Muscle of leg (tissue), 16 donors: ENCODE measurements at places on chromosomes 2 and 18.

DNA sequence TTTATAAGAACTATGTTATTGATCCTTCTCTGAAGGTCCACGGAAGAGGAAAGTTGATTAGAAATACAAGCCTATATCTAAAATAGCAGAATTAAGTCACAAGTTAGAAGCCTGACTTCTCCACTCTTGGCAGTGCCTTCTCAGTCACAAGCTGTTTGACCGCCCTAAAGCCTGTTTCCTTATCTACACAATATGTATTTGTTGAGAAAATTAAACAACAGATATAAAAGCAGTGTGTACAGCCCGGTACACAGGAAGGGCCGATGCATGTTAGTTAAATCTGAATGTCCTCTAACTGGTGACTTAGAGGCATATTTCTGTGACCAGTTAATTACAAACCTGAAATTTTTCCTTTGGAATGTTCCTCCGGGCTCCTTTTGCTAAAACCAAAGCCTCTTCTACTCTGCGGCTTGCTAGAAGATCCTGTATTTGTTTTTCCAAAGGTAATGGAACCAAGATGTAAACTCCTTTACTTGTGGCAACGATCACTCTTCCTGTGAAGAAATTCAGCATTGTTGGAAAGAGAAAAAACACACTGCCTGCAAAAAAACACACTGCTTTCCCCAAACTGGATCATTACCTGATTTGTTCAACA lies 33.4 kb downstream of the TGFBRAP1 start:
- DNase-seq = no peak

GRCh38 chr18:809985-810642 lies 1.9 kb downstream of the YES1 start:
- DNase-seq = no peak

GRCh38 chr18:79272916-79273315 lies 122.8 kb upstream of the NFATC1 start:
- no peak for DNase-seq

DNA sequence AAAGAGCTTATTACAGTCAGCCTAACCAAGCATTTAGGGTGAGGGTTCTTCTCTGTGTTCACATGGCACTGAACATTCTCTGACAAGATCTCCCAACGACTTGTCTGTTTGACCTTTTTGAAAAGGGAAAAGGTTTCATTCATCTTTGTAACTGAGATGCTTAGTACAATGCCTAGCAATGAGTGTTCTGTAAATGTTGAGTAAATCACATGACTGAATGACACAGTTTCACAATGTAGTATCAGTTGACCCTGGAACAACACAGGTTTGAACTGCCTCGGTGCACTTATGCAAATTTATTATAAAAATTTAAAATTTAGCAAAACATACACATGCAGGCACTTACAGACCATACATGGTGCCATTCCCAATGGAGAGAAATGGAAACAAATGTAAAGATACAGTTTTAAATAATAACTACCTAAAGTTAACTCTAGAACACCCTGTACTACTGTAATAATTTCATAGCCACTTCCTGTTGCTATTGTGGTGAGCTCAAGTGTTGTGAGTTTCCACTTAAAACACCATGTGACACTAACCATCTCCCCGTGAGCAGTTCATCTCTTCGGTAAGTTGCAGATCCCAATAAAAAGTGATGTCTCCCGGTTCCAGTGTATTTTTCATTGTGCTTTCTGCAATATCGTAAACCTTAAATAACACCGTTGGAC lies 34.1 kb upstream of the VWC2L start:
- no peak for DNase-seq

DNA sequence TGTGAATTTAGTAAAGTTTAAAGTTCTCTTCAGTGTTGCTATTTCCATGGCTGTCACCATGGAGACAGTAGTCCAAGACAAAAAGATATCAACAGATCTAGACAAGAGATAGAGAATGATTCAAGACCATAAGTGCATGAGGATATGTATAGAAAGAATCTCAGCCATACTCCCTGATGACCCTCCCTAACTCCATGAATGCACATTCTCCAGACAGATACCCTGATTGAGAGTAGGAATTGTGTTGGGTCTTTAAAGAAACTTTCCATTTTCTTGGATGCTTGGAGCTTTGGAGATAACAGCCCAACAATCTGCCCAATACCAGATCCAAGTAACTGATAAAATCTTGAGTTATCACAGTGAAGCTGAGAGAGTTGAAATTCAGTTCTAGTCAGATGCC lies 1601.2 kb upstream of the CELF4 start:
- DNase-seq = peak; percentile 10

- DNase-seq = peak; percentile 95
These were observed 220.5 kb downstream of the PIEZO2 start for GRCh38 chr18:10928772-10929373.

DNA sequence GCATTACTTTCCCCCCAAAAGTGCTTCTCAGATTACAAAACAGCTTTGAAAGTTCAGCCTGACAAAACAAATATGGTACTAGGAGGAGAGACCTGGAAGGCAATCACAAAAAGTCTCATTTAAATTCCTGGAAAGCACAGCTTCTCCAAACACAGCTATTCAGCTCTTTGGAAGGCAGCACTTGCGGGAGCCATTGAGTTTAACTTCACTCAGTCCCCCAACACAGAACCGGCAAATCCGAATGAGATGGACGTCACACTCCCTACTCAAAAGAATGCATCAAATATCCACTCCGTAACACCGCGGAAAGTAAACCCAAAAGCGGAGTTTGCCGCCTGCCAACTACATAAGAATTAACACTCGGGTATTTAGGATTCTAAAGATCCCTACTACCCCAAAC lies 638 bp downstream of the ST6GAL2 start:
- DNase-seq = peak; percentile 57

DNA sequence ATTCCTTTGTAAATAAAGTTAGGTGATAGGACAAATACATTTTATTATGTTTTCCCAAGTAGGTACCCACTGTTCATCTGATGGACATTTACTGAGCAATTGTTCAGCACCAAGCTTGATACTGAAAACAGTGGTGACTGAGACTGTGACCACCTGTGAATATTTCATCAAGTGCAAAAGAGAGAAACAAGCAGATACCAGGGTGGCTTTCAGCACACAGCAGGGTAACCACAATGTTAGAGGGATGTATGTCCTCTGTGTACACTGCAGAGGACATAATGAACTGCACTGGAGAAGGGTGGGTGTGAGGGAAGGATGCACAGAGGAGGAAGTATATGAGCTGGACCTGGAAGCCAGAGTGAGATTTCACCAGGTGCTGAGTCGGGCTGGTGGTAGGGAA lies 411.8 kb downstream of the RAD51AP2 start:
- no peak for DNase-seq

DNA sequence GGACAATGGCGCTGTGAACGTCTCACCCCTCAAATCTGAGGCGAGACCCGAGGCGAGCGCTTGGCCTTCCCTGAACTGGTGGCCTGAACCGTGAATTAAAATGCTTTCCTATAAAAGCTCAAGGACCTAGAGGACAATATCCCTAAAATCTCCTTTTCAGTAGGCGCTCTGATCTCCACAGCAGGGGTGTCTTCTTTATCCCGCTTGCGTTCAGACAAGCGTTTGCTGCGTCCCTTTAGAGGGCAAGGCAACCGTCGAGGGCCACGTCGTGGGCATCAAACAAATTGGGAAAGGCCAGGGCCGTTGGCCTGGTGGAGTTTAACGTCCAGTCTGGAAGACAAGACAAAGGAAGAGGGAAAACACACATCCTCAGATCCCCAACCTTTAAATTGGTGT lies 1.3 kb upstream of the RAX start:
- DNase-seq = no peak

- DNase-seq = peak; percentile 89
These were observed 1.5 kb downstream of the INO80D start for GRCh38 chr2:206084439-206084869.

DNA sequence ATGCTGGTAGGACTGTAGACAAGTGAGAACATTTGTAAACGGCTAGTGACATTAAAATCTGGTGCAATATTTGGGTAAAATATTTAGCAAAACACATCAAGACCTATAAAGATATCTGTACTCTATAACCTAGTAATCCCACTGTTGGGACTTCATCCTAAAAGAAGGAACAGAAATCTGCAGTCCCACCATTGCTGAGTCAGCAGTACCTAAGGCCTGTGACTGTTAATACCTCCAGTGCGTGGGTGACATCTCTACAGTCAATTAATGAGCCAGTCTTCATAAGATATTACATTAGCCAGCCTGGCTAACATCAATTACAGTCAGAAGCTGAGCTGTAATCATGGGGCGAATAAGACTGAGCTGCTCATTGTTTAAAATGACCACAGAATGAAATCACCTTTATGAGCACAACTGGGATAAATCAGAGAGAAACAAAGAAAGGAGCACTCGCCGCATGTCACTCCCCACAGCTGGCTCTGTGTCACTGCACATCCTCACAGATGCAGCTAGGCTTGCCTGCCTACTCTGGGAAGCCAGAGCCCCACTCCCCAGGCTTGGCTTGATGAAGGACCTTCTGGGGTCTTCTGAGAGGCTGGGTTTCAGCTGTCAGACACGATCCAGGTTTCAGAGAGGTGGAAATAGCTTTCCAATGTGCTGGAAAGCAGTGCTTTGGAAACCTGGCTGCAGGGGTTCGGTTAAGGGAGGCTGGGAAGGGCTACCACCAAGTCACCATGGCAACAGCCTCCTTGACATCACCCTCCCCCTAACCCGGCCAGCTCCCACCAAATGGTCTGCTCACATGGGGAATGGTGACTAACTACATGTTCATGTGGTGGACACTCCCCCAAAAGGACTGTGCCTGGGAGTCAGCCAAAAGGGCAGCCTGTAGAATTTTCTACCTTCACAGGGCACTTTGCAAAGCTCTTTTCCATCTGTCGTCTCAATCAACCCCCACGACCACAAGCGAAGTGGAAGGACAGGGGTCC lies 145.0 kb downstream of the ZBTB7C start:
- DNase-seq = no peak

- no peak for DNase-seq
These were observed 4.6 kb downstream of the TTR start for GRCh38 chr18:31596081-31596872.

DNA sequence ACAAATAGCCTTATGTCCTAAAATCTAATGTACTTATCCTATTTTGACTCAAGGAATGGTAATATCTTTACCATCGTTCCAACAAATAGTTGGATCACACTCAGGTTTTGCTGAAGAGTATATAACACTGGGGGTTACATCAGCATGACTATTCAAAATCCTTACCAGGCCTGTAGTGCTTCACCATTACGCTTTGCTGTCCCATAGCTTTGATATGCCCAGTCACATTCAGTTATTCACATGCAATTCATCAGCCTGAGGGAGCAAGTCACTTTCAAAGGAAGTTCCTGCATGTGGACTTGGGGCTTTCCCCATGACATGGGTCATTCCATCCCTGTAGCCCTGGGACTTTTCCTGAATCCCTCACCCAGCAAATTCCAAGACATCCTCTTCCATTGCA lies 39.6 kb downstream of the FTCDNL1 start:
- no peak for DNase-seq

GRCh38 chr2:46284796-46285195 lies 12.4 kb upstream of the EPAS1 start:
- no peak for DNase-seq

DNA sequence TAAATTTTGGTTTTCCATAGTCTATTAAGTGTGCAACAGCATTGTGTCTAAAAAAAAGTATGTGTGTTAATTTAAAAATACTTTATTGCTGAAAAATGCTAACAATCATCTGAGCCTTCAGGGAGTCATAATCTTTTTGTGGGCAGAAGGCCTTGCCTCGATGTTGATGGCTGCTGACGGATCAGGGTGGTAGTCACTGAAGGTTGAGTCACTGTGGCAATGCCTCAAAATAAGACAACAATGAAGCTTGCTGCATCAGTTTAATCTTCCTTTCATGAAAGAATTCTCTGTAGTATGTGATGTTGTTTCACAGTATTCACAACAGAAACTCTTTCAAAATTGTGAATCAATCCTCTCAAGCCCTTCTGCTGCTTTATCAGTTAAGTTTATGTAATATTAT lies 31.3 kb downstream of the HDHD2 start:
- DNase-seq = no peak

- DNase-seq = peak; percentile 12
These were observed 132.0 kb downstream of the SNTG2 start for GRCh38 chr2:1082456-1083205.

DNA sequence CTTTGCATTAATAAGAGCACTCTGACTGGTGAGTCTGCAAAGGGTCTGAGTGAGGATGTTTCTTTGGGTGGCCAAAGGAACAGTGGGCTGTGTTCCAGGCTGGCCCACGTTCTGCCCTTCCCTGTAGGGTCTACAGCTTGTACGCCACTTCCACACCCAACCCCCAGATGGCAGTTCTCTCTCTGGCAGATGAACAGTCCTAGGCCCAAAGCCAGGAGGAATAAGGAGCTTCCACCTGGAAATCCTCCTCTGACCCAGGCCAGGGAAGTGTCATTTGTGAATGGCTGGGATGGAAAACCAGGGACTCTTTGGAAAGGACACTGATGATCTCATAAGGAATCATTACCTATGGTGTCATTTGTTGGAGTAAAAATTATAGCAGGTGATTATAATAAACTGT lies 6.6 kb downstream of the OTOF start:
- DNase-seq = no peak

DNA sequence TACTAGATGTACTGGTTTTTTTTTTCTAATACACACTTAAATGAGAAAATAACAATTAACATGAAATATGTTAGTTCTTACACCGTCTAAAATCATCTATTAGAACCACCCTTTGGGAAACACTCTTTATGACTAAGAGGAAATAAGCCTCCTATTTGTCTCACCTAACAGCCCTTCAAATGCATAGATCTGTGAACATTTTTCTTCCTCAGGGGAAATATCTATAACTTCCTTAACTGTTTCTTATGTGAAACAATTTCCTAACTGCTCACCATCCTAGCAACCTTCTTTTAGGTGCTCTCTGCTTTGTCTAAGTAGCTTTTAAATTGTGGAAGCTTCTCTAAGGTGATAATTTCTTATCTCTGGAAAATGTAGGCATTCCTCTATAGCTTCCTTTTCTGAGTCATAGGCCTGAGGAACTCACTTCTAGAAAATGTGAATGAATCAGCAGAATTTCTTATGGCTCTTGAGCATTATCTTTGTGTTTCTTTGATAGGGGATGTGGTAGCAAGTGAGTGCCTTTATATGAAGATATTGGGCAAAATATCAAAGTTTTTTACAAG lies 56.1 kb downstream of the CNTNAP5 start:
- DNase-seq = no peak

GRCh38 chr18:56570978-56571377 lies 67.4 kb downstream of the TXNL1 start:
- DNase-seq = no peak

GRCh38 chr18:41967680-41968079 lies 12.6 kb downstream of the PIK3C3 start:
- DNase-seq = peak; percentile 72

DNA sequence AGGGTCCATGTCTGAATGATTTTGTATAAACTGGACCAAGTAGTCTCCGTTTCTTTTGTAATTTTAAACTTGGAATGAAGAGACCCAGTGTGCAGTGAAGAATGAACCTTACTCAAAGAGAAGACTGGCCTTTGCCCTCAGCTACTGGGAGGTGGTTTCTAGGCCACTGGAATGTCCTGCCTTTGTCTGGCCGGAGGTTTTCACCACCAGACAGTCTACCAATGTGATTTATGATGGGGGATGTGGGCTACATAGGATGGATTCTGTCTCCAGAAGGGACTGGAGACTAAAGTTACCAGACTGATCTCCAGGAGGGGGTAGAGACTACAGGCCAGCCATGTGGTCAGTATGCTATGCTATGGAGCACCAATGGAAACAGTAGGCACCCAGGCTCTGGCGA lies 42.8 kb upstream of the RAB31 start:
- no peak for DNase-seq
